Activated CD8-positive, alpha-beta memory T cell treated with anti-CD3 and anti-CD28 coated beads, Interleukin-2, amount 50 U/mL, for 48 hours (primary cell): ENCODE measurements at places on chromosomes 3 and 15.
A peak's percentile ranks its signal among the peaks of the same experiment; 100 is the strongest.

- no peak for DNase-seq
Observed at GRCh38 chr3:56874269-56874668, 72.5 kb upstream of the ARHGEF3 start.

DNA sequence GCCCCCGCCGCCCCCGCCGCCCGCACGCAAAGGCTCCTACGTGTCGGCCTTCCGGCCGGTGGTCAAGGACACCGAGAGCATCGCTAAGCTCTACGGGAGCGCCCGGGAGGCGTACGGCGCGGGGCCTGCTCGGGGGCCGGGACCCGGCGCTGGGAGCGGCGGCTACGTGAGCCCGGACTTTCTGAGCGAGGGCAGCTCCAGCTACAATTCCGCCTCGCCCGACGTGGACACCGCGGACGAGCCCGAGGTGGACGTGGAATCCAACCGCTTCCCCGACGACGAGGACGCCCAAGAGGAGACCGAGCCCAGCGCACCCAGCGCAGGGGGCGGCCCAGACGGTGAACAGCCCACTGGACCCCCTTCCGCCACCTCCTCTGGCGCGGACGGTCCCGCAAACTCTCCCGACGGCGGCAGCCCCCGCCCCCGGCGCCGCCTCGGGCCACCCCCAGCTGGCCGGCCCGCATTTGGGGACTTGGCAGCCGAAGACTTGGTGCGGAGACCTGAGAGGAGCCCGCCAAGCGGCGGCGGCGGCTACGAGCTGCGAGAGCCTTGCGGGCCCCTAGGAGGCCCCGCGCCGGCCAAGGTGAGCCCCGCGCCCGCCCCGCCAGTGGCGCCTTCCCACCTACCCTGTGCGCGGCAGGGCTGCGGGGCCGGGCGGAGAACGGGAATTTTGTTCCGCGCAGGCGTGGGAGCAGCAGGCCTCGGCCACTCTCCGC, 2.4 kb downstream of the SKOR1 start:
- DNase-seq, result no peak

DNA sequence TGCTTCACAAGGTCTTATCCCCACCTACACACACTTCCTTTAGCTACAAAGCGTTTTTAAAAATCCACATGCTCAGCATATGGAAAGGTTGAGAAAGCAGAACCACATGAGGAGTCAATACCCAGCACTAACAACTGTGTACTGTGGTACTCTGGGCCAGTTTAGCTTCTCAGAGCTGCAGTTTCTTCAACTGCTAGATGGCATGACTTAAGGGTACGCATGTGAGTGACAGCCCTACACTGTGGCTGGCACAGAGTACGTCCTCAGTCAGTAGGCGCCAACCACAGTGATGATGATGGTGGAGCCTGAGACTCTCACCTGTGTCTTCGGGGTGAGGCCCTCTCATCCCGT, 17.4 kb downstream of the CCDC12 start:
- peak; percentile 71 for DNase-seq

- DNase-seq, result no peak
Observed at GRCh38 chr3:193777524-193777923, 184.5 kb downstream of the OPA1 start.

DNA sequence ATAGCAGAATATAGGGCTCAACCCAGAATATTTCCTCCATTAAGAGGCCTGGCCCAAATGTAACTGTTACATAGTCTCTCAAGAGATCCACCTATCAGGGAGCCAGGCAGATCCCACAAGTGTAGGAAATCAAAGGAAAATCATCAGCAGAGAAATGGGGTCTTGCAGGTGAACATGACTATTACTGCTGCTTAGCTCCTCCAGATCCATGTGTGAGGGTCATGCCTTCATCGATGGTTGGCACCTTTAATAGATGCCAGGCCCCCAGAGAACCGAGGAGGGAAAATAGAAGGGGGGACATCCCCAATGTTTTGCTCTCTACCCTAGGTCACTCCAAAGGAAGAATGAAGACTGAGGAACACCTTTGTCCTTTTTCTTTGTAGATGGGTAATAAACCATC, 1029.9 kb upstream of the CADM2 start:
- DNase-seq, result no peak

DNA sequence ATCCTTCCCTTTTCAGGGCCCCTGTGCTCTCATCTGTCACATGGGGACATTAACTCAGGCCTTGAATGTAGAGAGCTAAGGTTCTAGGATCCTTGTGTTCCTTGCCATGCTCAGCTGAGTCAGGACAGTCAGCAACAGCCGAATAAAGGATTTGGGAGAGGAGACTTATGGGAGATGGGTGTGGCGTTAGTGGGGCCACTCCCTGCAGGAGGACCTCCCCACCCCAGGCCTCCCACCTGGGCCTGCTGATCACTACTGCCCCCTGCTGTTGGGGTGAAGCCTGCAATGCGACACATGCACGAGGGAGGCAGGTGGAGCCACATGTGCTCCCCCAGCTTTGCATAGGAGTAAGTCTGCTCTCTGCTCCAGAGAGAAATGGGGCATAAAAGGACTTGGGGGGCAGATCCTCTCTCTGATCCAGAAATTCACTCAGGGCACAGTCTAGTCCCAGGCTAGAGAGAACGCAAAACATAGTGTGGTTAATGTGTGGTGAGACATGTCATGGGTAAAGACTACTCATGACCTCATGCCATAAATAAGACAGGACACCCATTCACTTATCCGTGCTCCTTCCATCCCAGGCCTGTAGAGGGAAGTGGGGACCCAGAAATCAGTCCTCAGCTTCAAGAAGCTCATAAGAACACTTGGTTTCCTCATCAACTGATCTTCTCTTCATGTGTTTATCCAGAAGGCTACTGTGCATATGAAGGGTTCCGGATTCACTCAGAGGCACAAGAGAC, 19.4 kb downstream of the RBP1 start:
- peak; percentile 64 for DNase-seq

DNA sequence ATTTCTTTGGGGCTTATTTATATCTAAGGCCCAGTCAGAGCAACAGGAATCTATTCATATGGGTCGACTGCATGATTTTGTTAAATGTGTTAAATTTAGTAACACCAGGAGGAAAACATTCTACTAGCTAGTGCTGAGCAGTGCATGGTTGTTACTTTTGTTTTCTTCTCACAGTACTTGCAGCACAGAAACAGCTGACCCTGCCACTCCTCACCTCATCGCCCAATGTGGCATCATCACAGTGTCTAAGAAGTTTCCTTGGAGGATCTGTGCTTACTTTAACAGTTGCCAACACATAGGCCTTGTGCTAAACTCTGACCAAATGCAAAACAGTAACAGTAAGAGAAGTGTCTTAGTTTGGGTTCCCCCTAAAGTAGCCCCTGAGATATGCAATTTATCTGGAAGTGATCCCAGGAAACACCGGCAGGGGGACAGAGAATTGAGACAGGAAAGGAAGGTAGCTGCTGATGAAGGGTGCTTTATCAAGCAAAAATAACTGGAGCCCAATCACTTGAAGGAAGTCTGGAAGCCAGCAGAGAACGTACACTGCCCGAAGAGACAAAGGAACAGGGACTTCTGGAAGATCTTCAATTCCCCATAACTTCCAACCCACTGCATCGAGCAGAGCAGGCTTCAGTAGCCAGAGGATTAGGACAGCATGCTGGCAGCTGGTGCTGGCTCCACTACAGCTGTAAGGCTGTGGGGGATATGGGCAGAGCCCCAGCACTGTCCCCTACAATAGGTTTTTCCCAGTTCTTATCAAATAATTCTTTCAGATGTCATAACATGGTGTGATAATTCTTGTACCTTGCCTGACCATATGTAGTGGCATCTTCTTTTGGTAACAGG, 36.0 kb upstream of the ULK4 start:
- DNase-seq, result no peak
